ENCODE measurements at places on chromosomes 5 and 9. TPM values are rescaled to one million over a fixed set of nuclear protein-coding genes. Genes with fewer than 3 reads are reported as not detected.

IRF1 gene
- 6.3 TPM for total RNA-seq

NME5 gene
- not detected for total RNA-seq

TRPM3 gene
- total RNA-seq: not detected

PCDHB9 gene
- not detected for total RNA-seq

MAT2B gene
- total RNA-seq: 63.4 TPM

POLR3G gene
- 34.8 TPM for total RNA-seq

GKAP1 gene
- total RNA-seq: 1.9 TPM

CETN3 gene
- total RNA-seq: 29.8 TPM

GRCh38 chr9:6147846-6148245 is 67.8 kb upstream of the IL33 start:
- DNase-seq: peak; percentile 21

- DNase-seq: no peak
Observed at GRCh38 chr9:96450613-96451528, 902 bp downstream of the HABP4 start.

DNA sequence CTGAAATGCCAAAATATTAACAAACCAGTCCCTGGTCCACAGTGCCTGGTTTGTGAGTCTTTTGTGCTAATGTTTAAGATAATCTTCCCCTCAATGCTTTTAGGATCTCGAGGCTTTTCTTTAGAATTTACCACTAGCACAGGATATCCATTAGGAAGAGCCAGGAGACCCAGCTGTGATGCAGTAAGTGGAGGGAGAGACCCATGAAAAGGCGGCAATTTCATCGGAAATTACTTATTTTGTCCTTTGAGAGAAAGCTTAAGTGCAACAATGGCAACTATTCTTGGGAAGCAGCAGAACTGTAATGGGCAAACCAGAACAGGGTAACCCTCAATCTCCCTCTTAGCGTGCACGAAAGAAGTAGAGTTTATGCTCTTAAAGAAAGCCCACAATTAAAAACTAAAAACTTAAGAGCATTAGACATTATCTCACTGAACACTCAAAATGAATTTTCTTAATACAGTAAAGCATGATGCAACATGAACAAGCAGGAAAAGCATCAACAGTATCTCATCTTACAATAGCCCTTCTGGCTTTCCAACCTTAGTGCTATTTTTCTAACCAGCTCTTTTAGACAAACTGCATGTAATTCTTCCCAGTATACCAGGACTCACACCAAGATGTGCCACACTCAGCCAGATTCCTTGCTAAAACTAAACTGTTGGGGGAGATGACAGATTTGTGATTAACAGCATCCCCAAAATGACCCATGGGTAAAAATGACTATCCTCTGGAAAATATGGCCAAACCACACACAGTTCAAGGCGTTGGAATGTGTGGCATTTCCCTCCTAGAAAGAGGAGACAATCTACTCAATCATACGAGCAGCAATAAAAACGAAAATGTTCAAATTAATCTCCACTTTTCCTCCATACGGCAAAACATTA is 36.4 kb downstream of the PWWP2A start:
- DNase-seq: peak; percentile 89

DNA sequence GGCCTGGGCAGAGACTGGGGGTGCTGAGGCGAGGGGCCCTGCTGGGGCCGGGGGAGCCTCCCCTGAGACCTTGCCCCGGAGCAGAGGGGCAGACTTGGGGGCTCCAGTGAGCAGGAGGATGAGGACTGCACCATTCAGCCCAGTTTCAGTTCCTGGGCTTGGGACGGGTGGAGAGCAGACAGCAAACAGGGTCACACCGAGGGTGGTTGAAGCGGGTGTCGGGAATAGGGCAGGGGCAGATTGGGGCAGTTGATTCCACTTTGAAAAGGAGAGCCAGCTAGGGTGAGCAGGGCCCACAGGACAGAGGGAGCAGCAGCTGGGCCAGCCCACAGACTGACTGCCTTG is 4.5 kb downstream of the GRK6 start:
- no peak for DNase-seq

DNA sequence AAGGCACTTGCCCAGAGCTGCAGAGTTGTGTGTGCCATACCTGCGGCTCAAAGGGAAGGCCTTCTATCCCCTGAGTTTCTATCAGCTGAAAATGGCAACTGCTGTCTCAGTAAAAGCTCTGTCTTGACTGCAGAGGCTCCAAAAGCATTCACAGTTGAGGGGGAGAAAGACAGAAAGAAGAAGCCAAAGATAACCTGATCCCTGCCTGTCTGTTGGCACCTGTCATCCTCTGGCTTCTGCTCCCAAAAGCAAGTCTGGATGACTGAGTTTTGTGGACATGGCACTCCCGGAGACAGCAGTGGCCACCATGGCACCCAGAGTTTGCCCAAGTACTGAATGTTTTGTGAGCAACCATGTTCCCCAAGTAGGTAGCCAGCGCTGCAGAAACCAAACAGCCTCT is 176.6 kb downstream of the NR3C1 start:
- DNase-seq: no peak

- DNase-seq: no peak
Observed at GRCh38 chr9:100884518-100884917, 144.0 kb upstream of the PLPPR1 start.

DNA sequence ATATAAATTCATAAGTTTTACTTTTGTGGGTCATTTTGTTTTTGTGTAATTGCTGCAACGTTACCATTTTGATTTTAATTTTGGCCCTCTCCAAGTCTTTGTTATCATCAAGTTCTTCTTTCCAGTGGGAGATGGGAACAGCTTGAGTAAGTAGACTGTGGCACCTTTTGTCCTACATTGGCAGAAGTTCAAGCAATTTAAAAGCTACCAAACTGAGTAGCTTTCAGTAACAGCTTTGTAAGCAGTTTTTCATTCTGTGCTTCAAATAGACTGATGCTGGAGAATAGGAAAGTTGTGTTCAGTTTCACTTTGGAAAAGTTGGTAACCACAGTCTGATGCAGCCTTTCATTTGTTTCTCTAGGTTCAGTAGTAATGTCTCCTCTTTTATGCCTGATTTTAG is 47.8 kb upstream of the TMED7 start:
- DNase-seq: no peak

DNA sequence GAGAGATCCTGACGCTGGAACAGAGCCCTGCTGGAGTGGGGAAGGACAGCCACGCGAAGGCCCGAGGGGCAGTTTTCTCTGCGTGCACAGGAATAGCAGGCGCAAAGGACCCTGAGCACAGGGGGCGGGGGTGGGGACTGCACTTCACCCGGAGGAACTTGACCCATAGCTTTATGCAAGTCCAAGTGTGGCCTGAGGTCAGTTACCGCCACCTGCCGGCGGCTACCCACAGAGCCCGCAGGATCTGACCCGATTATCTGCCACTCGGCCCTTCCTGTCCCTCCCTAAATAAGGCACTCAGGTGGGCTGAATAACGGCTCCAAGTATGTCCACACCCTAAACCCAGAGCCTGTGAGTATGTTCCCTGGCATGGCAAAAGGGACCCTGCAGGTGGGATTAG is 65.4 kb upstream of the FCN1 start:
- no peak for DNase-seq

GRCh38 chr5:142441616-142442015 is 116.8 kb upstream of the SPRY4 start:
- DNase-seq: no peak

DNA sequence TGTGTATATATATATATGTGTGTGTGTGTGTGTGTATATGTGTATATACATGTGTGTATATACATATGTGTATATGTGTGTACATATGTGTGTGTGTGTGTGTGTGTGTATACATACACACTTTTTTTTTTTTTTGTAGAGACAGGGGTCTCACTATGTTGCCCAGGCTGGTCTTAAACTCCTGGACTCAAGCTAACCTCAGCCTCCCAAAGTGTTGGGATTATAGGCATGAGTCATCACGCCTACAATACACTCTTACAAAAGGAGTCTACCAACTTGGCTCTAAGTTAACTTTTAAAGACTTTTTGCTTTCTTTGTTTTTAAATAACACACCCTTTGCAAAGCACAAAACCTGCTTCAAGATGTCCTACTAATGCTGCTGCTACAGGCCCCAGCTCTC is 2.1 kb downstream of the C9orf78 start:
- peak; percentile 26 for DNase-seq

DNA sequence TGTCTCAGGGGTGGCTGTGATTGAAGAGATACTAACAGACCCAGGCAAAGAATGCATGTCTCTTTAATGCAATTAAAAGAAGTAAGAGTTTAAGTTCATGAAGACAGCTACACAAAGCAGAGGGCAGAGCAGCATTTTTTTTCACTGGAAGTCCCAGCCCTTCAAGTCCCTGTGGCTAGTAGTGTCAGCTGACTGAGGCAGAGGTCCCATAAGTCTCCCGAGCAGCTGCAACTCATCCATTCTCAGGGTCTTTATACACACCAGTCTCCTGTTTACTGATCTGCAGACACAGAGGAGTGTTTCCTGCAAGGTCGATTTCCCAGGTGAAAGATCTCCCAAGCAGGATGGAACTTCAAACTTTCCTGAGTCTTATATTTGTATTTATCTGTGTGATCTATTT is 169.4 kb upstream of the GLRA1 start:
- DNase-seq: no peak

DNA sequence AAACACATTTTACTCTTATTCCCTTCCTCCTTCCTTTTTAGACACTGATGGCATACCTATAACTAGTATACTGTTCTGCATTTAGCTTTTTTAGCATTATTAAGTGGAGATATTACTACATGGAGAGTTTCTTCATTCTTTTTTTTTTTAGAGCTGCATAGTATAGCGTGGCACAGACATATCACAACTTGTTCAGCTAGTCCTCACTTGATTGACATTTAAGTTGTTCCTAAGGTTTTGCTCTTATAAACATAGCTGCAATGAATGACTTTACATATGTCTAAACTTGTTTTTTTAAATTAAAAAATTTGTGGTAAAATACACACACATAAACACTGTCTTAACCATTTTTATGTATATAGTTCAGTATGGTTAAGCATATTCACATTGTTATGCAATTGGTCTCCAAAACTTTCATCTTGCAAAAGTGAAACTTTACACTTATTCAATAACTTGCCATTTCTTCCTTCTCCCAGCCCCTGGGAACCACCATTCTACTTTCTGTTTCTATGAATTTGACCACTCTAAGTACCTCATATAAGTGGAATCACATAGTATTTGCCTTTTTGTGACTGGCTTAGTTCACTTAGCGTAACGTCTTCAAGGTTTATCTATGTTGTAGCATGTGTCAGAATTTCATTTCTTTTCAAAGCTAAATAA is 48.7 kb downstream of the ANKDD1B start:
- DNase-seq: no peak

DNA sequence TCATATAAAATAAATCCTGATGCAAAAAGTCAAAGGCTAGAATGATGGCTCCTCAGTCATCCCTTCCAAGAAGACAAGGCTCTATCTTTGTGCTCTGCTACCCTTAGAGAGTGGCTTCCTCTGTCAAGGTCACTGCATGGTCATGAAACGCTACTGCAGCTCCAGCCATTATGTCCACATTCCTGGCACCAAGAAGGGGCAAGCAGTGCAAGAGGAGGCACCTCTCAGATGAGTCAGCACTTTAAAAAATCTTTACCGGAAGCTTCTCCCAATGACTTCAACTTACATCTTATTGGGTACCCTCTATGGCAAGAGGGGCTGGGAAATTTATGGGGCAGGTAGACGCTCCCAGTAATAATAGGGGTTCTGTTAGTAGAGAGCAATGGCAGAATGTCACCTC is 129.5 kb upstream of the CPEB4 start:
- DNase-seq: peak; percentile 26

GRCh38 chr5:141492168-141492885 is 3.4 kb downstream of the PCDHGC5 start:
- no peak for DNase-seq

DNA sequence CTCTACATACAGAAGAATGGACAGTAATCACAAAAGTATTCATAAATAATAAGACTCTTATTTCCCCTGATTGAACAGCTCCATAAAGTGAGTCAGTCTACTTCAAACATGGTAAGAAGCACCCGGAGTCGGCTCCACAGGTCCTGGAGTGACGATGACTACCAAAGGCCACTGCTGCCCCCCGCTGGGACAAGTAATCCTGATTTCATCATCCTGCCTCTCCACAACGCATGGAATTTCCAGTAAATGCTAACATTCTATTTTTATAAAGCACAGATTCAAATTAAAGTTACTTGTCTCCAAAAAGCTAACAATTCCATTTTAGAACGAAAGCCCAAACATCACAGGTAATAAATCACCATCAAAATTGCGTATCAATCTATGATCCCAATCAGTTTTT is 16.2 kb downstream of the ATPSCKMT start:
- DNase-seq: peak; percentile 91

DNA sequence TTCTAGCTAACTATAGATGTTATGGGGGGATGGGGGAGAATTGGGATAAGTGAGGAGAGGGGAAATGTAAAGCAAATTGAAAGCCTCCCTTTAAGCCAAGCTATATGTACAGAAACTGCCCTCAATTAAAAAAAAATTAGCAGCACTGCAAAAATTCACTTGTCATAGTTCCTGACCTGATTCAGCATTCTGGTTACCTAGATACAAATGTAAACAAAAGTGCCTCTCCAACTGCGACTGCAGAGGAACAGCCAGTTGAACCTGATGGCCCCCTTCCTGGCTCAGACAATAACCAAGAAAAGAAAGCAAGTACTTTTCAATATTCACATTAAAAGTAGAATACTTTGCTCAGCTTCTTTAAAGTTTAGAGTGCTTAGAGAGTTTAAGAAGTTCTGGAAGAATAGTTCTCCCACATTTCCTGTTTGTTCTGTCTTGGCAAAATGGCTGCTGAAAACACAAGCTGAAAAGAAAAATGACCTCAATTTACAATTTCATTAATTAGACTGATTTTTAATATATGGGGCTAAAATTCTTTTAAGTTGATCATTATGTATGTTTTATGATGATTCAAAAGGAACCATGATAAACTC is 1.5 kb downstream of the FAM81B start:
- peak; percentile 49 for DNase-seq

GRCh38 chr9:3804103-3804502 is 278.3 kb upstream of the RFX3 start:
- no peak for DNase-seq

- DNase-seq: no peak
Observed at GRCh38 chr5:73434907-73435306, 13.7 kb downstream of the FOXD1 start.

DNA sequence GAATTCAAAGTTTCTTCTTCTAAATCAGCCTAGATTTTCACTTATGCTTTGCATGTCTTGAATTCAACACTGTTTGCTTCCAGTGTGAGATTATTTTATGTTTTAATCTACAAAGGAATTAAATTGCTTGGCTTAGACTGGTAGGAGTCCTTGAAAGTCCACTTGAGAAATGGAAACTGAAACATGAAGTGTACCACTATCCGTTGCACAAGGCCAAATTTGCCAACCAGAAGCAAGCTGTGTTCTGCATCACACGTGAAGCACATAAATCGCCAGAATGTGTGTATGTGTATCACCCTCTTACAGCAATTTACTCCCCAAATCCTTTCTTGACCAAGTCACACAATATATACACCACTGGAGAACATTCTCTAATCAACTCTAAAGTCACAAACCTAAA is 10.3 kb downstream of the SEMA6A start:
- no peak for DNase-seq

GRCh38 chr5:179967489-179967888 is 59.8 kb upstream of the TBC1D9B start:
- DNase-seq: no peak

- no peak for DNase-seq
Observed at GRCh38 chr5:96927008-96927407, 8.9 kb upstream of the LNPEP start.

- no peak for DNase-seq
Observed at GRCh38 chr5:2921176-2921575, 169.7 kb upstream of the IRX2 start.
